ENCODE measurements at places on chromosomes 12 and 14.
A peak's percentile ranks its signal among the peaks of the same experiment; 100 is the strongest.

GRCh38 chr14:61511558-61511948, 183.8 kb upstream of the HIF1A start:
- no peak for DNase-seq

DNA sequence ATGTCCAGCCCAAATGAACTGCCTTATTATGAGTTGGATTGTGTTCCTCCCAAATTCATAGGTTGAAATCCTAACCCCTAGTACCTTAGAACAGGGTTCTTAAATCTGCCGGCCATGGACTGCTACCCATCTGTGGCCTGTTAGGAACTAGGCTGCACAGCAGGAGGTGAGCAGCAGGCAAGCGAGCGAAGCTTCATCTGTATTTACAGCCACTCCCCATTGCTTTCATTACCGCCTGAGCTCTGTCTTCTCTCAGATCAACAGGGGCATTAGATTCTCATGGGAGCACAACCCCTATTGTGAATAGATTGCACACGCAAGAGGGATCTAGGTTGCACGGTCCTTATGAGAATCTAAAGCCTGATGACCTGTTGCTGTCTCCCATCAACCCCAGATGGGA, 9.8 kb upstream of the EML5 start:
- no peak for DNase-seq

GRCh38 chr12:101051151-101051550, 158.9 kb downstream of the SLC5A8 start:
- no peak for DNase-seq

GRCh38 chr14:74539503-74539902, 45.9 kb downstream of the ISCA2 start:
- no peak for DNase-seq

GRCh38 chr14:38311655-38312054, 55.8 kb upstream of the CLEC14A start:
- no peak for DNase-seq

DNA sequence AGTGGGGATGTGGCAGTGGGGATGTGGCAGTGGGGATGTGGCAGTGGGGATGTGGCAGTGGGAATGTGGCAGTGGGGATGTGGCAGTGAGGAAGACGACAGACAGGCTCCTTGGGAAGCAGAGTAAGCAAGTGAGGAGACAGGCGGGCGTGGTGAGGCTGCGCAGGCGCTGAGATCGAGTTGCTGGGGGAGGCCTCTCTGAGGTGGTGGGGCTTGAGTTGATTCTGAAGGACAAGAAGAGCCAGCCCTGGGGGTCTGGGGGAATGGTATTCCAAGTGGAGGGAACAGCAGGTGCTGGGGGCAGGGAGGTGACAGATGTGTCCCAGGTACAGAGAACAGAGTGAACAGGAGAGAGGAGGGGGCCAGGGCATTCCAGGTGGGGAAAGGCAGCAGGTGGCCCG, 33.8 kb upstream of the TSPAN9 start:
- DNase-seq = no peak

- peak; percentile 24 for DNase-seq
These were observed 608.4 kb downstream of the LRFN5 start for GRCh38 chr14:42214981-42215491.

DNA sequence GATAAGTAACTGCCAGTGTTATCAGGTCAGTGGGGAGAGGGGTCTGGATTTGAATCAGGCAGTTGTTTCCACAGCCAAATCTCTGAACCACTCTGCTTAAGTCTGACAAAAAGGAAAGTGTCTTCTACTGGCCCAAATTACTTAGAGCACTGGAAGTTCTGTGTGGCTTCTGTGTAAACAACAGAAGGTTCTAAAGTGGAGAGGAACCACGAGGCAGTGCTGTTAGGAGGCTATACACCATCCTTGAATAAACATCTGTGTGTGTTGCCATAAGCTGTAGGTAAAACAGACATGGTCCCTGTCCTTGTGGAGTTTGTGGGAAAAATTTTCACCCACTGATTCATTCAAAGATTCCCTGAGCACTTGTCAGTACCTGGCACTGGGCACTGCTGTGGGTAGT, 50.0 kb downstream of the GALNT4 start:
- no peak for DNase-seq

- DNase-seq = no peak
These were observed 5.0 kb downstream of the CARMIL3 start for GRCh38 chr14:24056800-24057184.

GRCh38 chr14:35558680-35559079, 24.7 kb downstream of the INSM2 start:
- no peak for DNase-seq

DNA sequence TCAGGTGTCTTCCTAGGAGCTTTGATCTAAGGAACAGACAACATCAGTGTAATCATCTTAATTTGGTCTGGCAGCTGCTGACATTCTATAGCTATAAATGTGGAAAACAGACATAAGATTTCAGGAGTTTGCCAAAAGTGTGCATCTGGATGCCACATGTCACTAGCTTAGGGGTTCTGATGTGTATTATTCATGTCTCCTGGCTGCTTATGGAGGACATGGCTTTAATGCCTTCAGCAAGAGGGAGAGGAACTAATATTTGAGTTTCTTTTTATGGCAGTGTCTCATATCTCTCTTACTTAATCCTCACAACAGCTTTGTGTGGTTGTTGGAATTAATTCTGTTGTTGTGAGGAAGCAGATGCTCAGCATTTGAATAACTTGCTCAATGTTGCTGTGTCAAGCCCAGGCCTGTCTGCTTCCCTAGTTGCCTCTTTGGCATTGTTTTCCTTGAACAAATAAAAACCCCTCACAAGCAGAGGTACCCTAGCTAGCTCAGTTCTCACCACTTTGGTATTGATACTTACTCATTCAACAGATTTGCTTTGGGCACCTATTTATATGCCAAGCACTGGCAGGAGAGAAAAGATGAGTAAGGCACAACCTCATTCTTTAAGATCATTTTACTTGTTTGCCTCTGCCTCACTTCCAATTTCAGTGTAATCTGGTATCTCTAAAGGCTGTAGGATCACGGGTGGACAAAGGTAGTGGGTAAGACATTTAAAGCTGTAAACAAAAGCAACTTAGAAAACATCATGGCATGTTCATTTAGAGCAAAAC, 39.8 kb upstream of the EID3 start:
- peak; percentile 12 for DNase-seq

- DNase-seq = peak; percentile 58
These were observed 522 bp downstream of the R3HDM2 start for GRCh38 chr12:57430112-57430930.

GRCh38 chr14:65853407-65853955, 441.0 kb downstream of the FUT8 start:
- DNase-seq = no peak

All from muscle of arm (tissue), 14 donors.